Stimulated activated CD4-positive, alpha-beta T cell treated with anti-CD3 and anti-CD28 coated beads, Interleukin-15, amount 100 ng/mL, for 1 hour (primary cell): ENCODE measurements at places on chromosomes 3 and 15.

DNA sequence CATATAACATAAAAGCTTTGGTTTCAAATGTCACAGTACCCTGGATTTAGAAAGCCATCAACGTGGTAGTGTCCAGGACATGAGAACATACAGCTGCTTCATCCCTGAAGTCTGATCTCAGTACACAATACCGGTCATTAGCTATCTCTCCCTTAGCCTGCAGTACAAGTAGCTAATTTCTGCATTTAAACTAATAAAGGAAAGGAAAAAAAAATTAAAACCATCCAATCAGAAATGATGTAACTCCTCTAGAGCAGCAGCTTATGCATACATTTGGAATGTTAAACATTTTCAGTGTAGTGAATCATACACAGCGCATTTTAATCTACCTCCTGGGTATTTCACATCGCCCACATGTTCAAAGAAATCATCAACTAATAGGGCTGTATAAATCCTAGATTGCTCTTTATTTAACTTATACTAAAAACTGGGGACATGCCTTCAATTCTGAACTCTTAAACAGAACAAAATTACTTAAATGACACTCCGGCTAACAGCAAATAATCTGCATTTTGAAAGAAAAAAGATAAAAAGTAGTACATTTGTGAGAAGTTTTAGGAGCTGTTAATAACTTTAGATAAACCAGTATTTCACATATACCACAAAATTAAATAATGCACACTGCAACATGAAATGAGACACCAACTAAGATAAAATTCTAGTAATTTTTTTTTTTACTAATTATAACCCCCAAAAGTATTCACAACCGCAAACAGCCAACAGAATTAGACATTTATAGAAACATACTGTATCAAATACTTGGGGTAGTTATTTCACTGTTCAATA is 3.7 kb downstream of the IGF2BP2 start:
- DNase-seq: no peak

DNA sequence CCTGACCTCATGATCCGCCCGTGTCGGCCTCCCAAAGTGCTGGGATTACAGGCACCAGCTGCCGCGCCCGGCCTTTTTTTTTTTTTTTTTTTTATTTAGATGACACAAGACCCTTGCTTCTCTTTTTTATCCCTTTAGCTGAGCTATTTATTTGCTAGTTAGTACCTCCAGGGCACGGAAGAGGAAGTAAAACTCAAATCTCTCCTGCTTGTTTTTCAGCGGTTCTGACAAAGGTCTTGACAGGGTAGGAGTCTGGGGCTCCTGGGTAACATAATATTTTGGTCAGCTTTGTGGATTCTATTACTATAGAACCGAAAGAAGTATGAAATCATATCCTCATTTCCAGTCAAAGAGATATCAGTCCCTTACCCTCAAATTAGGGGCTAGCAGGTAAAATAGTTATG is 44.0 kb upstream of the ETV5 start:
- DNase-seq: no peak

- DNase-seq: no peak
These were observed 116.7 kb upstream of the CGNL1 start for GRCh38 chr15:57259568-57260040.

- DNase-seq: no peak
These were observed 102.5 kb downstream of the MESD start for GRCh38 chr15:80887148-80887547.

DNA sequence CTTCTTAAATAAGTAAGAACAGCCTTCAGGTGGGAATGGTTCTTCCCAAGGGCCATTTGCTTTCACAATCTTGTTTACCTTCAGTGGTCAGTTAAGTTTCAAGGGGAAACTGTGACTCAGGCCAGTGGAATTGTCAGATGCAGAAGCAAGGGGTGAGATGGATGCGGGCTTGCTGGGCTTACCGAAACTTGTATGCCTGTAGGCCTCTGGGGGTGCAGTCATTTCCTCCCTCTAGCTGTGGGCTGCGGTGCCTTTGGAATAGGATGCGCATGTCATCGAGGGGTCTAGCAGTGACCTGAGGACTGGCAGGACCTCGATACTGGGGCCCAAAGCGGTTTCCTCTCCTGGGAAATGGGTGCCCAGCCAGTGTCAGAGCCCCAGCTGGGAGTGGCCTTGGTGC is 121.6 kb downstream of the EEFSEC start:
- DNase-seq: no peak

DNA sequence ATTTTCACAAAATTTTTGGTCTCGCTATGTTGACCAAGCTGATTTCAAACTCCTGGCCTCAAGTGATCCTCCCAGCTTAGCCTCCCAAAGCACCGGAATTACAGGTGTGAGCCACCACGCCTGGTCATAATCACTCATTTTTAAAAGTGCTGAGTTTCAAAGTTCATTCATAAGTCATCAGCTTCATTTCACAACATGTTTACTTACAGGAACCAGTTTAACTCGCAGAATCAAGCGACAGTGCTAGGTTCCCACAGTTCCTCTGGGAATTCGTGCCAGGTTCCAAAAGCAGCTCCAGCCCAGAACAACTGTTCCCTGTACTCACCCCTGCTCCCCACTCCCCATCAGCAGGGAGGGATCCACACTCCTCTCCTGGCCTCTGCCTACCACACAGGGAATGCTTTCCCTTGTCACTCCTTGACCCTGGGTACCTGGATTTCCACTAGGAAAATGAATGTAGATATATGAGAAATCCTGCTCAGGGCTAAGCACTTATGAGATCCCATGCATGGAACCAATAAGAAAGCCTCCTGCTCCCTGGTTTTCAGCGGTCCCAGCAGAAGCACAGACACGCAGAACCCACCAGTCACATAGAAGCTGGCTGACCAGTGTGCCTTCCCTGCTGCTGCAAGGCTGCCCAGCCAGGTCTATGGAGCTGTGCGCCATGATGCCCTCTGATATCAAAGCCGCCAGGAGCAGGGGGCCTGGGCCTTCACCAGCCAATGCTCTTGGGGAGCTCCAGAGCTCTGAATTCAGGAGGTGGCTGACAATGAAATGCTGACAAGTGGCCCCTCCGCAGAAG is 72.3 kb downstream of the ITGB5 start:
- DNase-seq: no peak

- DNase-seq: no peak
These were observed 11.4 kb upstream of the RASGRF1 start for GRCh38 chr15:79101866-79102581.

- no peak for DNase-seq
These were observed 192.5 kb upstream of the CGNL1 start for GRCh38 chr15:57183614-57184344.

DNA sequence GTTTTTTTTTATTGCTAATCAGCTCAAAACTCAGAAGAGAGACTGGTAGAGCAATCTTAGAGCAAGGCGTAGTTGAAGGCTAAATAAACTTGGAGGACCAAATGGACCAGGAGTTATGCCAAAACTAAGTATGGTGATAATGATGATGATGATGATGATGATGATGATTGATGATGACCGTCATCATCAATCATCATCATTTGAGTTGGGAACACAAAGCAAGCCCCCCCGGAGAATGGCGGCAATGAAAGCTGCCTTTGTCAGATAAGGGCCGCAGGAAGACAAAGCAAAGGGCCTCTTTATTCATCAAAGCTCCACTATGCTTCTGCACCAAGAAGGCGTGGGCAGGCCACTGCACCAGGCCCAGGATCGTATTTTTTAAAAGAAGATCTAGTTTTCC is 82.1 kb upstream of the RAD18 start:
- no peak for DNase-seq

GRCh38 chr3:150627557-150627956 is 24.4 kb downstream of the SELENOT start:
- DNase-seq: no peak

DNA sequence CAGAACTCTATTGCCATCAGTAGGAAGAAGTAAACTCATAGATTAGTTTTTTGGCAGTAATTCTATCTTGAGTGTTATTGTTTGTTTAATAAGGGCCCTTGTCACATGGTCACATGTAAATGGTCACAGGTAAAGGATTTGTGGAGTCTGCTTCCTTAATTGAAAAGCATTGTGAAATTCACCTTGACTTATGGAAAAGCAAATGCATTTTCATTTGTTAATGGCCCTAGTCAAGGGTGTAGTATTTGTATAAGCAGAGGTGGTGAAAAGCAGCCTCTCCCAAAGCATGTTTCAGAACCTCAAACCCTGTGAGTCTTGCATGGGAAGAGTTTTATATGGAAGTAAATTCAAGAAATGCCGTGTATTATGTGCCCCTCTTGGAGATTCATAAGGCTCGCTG is 197.5 kb upstream of the NR2E3 start:
- DNase-seq: no peak

- DNase-seq: no peak
These were observed 69.6 kb upstream of the STRIT1 start for GRCh38 chr3:155362808-155363689.

GRCh38 chr15:28902856-28903255 is 17.1 kb downstream of the APBA2 start:
- no peak for DNase-seq

GRCh38 chr3:155890671-155891190 is 20.3 kb downstream of the GMPS start:
- no peak for DNase-seq

- DNase-seq: no peak
These were observed 30.2 kb downstream of the RNU5B-1 start for GRCh38 chr15:65334586-65335231.

DNA sequence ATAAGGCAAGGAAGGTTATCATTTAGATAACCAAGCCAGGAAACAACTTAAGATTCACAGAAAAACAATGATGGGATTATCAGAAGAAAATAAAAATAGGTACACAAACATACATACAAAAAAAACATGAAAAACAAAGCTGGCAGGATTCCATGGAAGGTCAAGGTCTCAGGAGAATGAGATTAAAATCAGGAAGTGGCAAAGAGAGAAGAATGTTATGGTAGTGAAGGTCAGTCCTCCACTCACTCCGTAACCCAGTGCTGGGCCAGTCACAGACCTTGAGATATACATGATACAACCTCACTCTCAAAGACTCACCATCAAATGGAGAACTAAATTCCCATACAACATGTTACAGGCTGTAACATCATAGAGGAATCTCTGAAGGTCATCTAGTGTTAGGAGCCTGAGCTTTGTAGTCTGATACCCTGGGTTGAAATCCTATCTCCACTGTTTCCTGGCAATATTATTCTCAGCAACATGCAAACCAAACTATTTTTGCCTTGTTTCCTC is 93.9 kb downstream of the CTNNB1 start:
- no peak for DNase-seq

DNA sequence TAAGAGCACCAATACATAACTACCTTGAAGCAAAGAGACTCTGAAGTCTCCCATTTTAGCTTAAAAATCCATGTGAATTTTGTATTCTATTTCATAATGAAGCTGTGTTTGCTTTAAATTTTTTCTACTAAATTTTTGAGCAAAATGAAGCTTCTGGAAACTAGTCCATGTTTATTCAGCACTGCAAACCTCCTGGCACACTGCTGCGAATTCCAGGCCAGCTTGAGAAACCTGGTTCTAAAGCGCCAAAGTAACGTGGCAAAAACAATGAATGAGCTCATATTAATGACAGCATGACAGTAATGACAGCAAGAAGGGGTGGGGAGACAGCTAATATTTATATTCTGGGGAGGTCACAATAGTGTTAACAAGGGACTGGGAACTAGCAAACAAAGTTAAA is 25.7 kb downstream of the CEP152 start:
- no peak for DNase-seq

- DNase-seq: no peak
These were observed 386.9 kb downstream of the PDCD6IP start for GRCh38 chr3:34185301-34185700.

GRCh38 chr3:46359733-46360493 is 6.0 kb downstream of the CCR2 start:
- no peak for DNase-seq

DNA sequence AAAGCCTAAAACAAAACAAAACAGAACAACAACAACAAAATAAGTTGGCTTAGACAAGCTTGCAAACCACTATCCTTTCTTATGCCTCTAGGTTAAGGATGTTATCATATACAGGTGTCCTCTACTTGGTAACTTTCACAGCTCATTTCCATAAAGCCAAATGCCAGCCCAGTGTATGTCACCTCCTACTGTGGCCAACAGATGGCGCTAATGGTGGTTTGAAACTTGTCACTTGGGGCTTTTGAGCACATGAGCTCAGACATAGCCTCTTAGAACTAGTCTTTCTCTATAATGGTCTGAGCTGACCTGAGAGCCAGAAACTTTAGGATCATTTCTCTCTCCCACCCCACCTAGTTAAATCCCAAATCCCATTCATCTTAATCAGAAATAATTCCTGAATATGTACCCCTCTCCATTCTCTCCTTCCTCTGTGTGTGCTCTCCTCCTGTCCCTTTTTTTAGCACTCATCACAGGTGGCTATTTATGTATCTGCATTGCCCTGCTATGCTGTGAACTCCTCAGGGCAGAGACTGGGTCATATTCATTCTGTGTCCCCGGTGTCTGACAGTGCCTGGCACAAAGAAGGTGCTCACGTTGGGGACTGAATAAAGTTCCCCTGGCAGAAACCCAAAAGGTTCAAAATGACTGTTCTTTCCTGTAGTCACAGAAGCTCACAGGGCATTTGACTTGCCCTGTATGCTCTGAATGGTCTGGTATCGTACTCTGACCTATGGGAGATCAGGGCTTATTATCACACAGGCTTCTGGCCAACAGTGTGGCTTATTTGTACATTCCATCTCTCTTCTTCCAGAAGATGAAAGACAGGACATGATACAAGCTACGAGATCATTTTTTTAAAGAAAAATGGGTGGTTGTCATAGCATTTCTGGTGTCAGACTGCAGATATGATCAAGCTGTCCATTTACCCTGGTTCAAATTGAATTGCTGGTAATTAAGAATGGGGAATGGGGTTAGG is 319.3 kb upstream of the AZI2 start:
- DNase-seq: no peak

GRCh38 chr15:90866161-90866715 is 2.1 kb upstream of the FURIN start:
- no peak for DNase-seq

DNA sequence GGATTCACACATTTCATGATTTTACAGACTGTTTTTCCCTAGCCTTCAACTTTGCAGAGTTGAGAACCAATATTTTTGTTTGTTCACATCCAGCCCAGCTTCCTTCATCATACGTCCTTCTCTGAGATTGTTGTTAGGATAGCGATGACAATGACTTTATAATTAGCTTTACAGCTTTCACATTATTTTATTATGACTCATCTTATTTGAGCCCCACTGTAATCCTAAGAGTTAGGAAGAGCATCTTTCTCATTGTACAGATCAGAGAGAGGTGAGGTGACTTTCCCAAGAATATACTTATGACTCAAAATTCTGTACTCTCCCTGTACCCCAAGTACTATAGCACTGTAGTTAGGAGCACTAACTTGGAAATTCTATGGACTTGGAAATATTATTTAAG is 156.1 kb downstream of the ALDH1A2 start:
- no peak for DNase-seq

GRCh38 chr3:72100080-72100511 is 315.1 kb upstream of the PROK2 start:
- no peak for DNase-seq

GRCh38 chr15:87874896-87875711 is 381.4 kb downstream of the NTRK3 start:
- DNase-seq: no peak
